Stimulated activated CD8-positive, alpha-beta memory T cell treated with anti-CD3 and anti-CD28 coated beads, Interleukin-7, amount 100 ng/mL, for 4 hours (primary cell): ENCODE measurements at places on chromosomes 4 and X.
A peak's percentile ranks its signal among the peaks of the same experiment; 100 is the strongest.

GRCh38 chr4:182975806-182976205 is 58.6 kb upstream of the DCTD start:
- no peak for DNase-seq

GRCh38 chr4:26030260-26030667 is 116.2 kb downstream of the SMIM20 start:
- no peak for DNase-seq

GRCh38 chr4:175297965-175298565 is 379.9 kb downstream of the ADAM29 start:
- no peak for DNase-seq

GRCh38 chrX:99192421-99192820 is 1217.7 kb downstream of the PCDH19 start:
- DNase-seq, result no peak

- DNase-seq, result no peak
Observed at GRCh38 chr4:43758836-43759235, 689.8 kb downstream of the KCTD8 start.

GRCh38 chrX:3777416-3777815 is 64.0 kb upstream of the PRKX start:
- DNase-seq, result no peak

DNA sequence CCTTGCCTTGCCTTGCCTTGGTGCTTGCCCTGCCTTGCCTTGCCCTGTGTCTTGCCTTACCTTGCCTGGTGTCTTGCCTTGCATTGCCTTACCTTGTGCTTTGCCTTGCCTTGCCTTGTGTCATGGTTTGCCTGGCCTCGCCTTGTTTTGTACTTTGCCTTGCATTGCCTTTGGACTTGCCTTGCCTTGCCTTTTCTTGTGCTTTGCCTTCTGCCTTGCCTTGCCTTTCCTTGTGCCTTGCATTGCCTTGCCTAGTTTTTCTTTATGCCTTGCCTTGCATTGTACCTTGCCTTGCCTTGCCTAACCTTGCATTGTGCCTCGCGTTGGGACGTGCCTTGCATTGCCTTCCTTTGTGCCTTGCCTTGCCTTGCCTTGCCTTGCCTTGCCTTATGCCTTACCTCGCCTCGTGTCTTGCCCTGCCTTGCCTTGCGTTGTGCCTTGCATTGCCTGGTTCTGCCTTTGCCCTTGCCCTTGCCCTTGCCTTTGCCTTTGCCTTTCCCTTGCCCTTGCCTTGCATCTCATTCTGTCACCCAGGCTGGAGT is 82.8 kb downstream of the TAB3 start:
- DNase-seq, result no peak

- no peak for DNase-seq
Observed at GRCh38 chr4:107153228-107153627, 117.1 kb upstream of the DKK2 start.

DNA sequence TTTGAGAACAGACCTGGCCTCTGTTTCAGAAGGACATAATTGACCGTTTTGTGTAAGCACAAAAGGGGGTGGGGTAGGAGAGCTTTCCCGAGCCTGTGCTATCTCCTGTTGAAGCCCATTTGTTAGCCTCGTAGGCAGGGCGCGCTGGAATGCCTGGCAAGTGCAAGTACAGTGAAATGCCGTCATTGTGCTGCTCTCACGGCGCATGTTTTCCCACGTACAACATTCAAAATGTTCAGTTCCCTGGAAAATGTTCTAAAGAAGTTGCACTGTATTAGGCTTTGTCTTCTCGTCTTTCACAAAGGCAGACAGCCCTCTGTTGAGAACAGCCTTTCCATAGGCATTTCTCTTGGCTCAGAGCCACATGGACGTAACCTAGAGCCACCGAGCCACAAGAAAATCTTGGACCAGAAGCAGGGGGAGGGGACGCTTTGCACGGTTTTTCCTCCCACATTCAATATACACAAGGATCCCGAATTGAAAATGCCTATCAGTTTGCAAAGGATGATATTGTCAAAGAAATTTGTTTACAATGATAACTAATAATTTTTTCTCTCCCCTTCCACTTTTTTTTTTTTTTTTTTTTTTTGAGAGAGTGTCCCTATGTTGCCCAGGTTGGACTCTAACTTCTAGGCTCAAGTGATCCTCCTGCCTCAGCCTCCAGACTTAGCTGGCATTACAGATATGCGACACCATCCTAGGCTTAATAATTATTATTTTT is 54.6 kb upstream of the RAPGEF2 start:
- no peak for DNase-seq

- DNase-seq, result no peak
Observed at GRCh38 chrX:22360129-22360528, 87.4 kb downstream of the CBLL2 start.

DNA sequence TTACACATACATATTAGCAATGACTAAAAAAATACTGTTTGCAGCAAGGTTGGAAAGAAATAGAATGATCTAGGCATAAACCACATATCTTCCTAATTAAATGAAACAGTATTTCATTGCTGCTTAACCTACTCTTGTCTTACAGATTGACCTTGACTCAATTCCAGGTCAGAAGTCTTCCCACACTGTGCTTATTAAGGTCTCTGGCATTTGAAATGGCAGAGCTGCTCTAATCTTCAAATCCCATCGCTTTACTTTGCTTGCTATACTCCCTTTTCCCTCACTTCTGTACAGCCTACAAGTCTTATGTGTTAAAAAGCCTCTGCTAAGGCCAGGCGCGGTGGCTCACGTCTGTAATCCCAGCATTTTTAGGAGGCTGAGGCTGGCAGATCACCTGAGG is 424.5 kb downstream of the RPA4 start:
- DNase-seq, result no peak

- no peak for DNase-seq
Observed at GRCh38 chrX:37829721-37830120, 17.6 kb downstream of the DYNLT3 start.

DNA sequence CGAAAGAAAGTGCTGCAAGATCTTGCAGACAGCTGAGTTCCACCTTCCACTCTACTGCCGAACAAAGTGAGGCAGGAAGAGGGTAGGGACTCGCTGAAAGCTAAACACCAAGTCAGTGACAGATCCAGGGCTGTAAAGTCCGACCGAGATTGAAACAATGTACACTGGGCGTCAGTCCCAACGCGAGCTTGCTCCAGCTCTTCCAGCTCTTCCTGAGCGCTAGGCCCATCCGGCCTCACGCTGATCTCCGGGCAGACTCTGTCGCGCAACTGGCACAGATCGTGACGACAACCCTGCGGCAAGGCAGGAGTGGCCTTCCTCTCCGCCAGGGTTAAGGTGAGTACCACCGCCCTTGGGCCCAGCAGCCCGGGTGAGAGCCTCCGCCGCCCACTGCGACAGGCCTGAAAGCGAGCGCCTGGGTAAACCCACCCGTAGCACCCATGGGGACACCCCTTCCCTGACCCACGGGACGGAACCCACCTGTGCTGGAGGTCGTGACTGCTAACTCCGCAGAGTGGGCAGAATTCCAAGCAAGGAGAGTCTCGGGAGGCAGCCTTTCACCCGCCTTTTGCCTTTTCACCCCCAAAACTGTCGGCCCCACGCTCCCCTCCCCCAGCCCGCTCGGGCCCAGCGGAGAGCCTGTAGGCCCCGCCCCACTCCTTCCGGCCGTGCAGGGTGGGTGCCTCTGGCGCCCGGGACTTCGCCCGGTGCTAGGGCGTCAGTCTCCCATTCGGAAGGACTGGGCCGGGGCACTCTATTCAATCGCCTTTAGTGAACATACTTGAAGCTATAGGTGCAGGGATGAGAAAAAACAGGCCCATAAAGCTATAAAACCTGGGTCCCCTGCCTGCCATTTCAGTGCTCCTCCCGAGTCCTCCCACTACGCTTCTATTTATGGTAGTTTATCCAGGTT is at the start of gene TMLHE:
Gene TMLHE, minus strand, starts transcription at position 641 of the 913 bp plus-strand sequence. CDS start 67,676 bp downstream, outside the sequence.
- no peak for DNase-seq

DNA sequence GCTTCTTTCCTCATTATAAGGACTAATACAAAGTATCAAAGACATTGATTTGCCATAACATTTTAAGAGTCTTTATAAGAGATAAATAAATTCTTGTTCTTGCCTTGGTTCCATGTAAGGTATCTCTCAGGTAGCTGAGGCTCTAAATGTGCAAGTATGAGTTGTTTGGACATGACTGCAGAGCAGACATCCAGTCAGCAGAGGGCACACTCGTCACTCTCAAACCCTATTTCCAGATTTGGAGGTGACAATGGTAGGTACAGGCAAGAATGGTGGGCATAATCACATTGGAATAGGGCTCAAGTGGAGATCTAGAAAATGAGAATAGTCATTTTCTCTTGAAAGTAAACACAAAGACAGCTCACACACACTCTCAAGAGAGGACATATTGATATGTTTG is 133.3 kb upstream of the ZIC3 start:
- DNase-seq, result no peak

- no peak for DNase-seq
Observed at GRCh38 chrX:19156186-19156585, 33.9 kb upstream of the ADGRG2 start.

- no peak for DNase-seq
Observed at GRCh38 chr4:78100060-78100459, 42.9 kb downstream of the FRAS1 start.

GRCh38 chr4:105933083-105933482 is 37.8 kb downstream of the NPNT start:
- no peak for DNase-seq

- DNase-seq, result peak; percentile 12
Observed at GRCh38 chr4:39636531-39637184, 2.0 kb downstream of the SMIM14 start.

DNA sequence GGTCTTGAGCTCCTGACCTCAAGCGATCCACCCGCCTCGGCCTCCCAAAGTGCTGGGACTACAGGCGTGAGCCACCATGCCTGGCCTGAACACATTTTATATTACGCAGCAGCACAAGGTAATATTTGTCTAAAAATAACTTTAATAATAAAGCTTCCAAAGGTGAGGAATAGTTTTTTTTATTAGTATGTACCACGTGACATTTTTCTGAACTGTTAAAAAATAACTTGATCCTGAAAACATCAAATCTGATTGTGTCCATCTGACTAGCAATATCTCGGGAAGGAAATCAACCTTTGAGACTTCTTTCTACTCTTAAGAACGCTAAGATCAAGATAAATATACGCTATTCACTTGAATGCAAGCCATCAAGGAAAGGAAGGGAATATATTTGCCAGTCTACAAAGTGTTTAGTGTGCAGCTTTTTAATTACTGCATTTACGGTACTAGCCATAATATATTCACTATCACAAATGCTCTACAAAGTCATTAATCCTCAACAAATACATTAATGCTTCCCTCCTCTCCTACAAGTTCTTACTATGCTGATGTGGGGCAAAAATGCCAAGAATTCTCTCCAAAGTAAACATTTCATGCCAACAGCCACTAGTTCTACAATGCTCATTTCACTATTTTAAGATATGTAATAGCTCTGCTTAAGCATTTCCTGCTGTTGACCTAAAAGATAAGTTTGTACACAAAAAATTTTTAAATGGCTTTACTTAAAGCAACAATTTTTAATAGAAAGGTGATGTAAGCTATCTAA is 143.6 kb downstream of the APBB2 start:
- DNase-seq, result no peak

- DNase-seq, result no peak
Observed at GRCh38 chrX:94288325-94288724, 614.3 kb downstream of the FAM133A start.

DNA sequence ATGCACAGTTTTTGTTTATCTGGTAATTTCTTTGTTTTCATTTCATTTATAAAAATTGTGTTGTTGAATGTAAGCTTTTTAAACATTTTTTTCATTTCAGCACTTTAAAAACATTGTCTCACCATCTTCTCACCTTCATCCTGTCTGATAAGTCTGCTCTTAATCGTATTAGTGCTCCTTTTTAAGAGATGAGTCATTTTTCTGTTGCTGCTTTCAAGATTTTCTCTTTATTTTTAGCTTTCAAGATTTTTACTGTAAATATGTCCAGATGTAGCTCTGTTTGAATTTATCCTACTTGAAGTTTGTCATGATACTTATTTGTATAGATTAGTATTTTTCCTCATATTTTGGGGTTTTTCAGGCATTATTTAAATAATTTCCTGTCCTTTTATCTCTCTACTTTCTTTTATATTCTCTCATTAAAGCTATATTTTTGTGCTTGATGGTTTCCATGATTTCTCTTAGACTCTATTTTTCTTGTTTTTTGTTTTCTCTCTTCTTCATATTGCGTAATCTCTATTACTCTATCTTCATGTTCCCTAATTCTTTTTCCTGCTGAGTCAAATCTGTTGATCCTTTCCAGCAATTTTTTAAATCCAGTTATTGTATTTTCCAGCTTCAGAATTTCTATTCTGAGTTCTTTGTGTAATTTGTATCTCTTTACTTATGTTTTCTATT is 1400.4 kb upstream of the PCDH7 start:
- no peak for DNase-seq

DNA sequence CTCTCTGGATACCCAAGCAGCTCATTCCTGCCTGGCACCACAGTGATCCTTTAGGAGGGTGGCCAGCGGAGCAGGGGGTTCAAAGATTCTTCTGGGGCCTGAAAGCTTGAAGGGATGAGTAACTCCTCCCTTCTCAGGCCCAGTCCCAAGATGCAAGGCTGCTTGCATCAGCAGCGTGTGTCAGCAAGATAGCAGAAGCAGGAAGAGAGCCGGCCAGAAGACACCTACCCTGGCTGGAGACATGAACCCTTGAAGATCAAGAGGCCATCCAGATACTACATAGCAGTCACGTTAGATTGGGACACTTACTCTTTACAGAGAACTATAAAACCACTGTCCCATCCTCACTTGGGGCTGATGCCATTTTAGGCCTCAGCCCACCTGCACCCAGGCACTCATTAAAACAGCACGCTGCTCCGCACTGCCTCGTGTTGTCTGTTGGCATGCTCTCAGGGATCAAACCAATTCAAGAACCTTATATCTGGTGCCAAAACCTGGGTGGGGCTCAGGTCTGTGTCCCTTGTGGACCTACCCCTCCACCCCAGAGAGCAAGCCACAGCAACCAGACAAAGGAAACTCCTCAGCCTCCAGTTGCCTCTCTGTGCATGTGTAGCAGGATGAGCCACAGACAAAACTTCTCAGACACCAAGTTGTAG is 6.5 kb downstream of the UGT2B17 start:
- DNase-seq, result no peak

- no peak for DNase-seq
Observed at GRCh38 chrX:108090491-108091263, 665 bp downstream of the PSMD10 start.

DNA sequence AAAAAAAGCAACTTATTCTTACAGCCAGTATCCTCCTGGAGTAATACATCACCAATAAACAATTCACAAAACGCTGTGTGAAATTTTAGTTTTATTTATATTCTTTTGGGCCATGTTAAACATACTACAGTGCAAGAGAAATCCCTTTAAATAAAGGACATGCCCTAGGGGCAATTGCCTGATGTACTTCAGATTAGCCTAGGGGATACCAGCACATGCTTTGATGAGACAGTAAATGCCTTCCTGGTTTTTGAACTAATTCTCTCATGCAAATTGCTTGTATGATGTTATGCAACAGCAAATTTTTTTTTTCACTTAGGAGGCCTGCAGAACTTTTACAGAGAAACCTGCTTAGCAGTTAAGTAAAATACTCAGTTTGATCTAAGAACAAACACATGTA is 711.9 kb upstream of the FRG1 start:
- no peak for DNase-seq

DNA sequence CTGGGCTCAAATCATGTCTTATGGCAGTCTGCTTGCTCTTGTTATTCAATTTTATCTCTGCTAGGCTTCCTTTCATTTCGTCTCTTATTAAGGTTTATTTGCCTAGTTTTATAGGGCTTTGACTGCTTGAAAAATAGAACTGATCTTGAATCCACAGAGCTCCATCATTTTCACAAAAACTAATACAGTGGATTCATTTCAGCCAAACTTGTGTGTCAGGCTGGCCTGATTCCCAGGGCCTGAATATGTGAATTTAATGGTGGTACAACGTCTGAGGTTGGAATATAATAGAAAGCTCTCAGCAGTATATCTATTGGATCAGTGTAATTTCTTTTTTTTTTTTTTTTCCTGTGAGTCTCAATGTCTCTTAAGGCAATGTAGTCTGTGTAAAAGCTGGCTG is 123.3 kb downstream of the POU4F2 start:
- DNase-seq, result no peak
